ENCODE measurements at places on chromosomes 5 and 9.

DNA sequence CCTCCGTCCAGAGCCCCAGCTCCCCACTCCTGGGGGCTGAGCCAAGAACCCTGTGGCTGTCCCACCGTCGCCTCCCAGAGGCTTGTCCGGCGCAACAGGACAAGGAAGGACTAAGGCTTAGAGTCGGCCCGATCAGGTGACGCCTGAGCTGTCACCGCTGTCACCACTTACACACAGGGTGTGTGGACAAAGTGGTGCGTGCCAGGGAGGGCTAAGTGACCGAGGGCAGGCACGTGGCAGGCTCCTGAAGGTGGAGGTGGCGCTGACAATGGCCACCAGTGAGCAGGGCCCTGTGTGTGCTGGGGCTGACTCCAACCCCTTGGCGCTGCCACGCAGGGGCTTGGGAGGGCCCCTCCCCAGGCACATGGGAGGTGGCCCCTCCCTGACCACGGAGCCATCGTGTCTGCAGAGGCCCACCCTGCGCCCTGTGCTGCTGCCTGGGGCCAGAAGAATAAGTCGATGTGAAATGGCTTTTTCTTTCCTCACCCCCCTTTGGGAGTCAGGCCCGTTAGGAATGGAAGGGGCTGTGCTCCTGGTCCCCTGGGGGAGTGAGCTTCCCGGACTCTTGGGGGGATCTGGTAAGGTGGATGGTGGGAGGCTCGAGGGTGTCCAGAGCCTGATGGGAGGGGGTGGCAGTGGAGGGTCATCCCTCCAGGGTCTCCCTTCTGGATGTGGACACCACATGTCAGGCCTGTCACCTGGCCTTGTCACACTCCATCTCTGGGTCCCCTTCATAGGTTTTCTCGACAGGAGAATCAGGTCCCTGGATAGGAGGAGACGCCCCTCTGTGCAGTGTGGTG lies 2.6 kb upstream of the GPSM1 start:
- DNase-seq = no peak

DNA sequence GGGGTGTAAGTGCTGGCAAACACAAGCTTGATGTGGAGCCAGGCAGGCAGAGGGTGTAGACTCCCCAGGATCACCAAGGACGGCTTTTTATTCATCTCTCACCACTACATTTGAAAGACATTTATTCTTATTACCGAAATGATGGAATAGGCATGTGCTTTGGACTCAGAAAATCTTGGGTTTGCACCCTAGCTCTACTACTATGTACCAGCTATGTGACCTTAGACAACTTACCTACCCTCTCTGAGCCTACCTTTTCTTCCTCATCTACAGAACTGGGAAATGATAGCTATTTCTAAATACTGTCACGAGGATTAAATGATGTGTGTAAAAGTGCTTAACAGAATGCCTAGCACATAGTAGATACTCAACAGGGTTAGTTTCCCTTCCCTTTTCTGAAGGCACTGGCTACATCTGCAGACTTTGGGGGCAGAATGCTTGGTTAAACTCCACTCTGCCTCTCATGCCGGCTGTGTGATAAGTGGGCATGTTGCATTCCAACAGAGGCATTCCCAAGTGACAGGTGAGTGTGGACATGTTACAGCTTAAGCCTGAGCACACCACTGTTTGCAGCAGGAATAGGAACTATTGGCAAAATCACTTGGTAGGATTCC lies 94.8 kb downstream of the SLC1A3 start:
- no peak for DNase-seq

GRCh38 chr9:122106576-122106975 lies 13.5 kb upstream of the TTLL11 start:
- DNase-seq = no peak

GRCh38 chr9:125889476-125890419 lies 142.6 kb downstream of the PBX3 start:
- peak; percentile 76 for DNase-seq

- no peak for DNase-seq
Observed at GRCh38 chr9:108300306-108301287, 555.2 kb downstream of the ACTL7B start.
